ENCODE measurements at places on chromosomes 7 and 10. TPM values are rescaled to one million over a fixed set of nuclear protein-coding genes. Genes with fewer than 3 reads are reported as not detected.

Gene OR13A1
- polyA plus RNA-seq = not detected

Gene LRRD1
- 0.29 TPM for polyA plus RNA-seq

Gene NOS3
- polyA plus RNA-seq = 6.8 TPM

DNA sequence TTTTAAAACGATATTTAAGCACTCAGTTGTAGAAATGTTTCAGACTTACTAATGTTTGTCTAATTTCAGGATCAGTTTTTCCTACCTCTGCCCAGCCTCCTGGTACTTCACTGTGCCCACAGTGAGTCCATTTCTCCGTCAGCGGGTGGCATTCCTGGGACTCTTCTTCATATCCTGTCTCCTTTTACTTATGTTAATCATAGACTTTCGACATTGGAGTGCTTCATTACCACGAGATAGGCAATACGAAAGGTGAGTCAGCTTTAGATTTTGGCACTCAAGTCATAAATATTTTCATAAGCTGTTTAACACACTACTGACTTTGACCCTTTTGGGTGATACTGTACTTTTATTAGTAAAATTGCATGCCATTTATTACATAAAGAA lies 2.1 kb downstream of the ENTPD7 start:
- no peak for DNase-seq

DNA sequence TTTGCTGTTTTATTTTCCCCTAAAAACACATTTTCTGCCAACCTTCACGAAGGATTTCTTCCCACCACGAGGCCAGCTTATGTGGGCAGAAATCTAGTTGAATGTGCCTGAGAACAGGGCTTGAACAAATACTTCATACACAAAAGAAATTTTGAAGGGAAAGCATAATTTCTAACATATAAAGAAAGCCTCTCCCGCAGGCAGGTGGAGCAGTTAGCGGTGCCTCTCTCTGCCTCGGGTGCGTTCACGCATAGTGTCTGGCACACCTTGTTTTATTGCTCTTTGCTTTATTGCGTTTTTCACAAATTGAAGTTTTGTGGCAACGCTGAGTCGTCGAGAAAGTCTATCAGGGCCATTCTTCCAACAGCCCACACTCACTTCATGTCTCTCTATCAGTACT lies 7.0 kb upstream of the CSGALNACT2 start:
- DNase-seq = no peak

DNA sequence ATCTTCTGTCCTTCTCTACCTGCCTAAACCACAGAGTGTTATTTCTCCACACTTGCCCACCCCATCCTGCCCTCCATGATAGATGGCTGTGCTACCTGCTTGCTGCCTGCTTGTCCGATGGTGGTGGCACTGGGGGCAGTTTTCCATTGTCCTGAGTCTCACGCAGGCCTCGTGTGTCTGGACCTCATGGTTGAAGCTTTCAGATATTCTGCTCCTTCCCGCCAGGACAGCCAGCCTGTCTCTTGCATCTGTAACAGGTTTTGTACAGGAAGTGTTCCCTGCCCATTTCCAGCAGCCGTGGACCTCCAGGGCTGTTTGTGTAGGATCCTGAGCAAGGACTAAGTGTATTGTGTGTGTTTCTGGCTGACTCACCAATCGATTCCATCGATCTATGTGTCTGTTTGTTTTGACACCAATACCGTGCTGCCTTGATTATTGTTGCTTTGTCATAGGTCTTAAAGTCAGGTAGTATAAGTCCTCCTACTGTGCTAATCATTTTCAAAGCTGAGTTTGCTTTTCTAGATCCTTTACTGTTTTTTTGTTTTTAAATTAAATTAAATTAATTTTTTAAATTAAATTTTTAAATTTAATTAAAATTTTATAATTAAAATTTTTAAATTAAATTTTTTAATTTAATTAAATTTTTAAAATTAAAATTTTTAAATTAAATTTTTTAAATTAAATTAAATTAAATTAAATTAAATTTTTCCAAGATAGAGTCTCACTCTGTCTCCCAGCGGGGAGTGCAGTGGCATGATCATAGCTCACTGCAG lies 8.5 kb downstream of the IL15RA start:
- DNase-seq = no peak

GRCh38 chr10:62726638-62727037 lies 77.9 kb upstream of the ADO start:
- no peak for DNase-seq

Measured in right renal cortex interstitium (tissue), 3 donors.